ENCODE measurements at places on chromosomes 4 and X. TPM values are rescaled to one million over a fixed set of nuclear protein-coding genes. Genes with fewer than 3 reads are reported as not detected.

The FGF5 gene
- not detected for total RNA-seq

The WDR17 gene
- total RNA-seq, result 0.22 TPM

The ASB12 gene
- total RNA-seq, result not detected

The TMPRSS11F gene
- not detected for total RNA-seq

The GAGE12H gene
- total RNA-seq, result not detected

The EFNB1 gene
- total RNA-seq, result 3.5 TPM

The TLR1 gene
- total RNA-seq, result 9.8 TPM
